ENCODE measurements at places on chromosomes 13 and 19.

GRCh38 chr13:108915095-108915633, 285.8 kb downstream of the MYO16 start:
- no peak for DNase-seq

DNA sequence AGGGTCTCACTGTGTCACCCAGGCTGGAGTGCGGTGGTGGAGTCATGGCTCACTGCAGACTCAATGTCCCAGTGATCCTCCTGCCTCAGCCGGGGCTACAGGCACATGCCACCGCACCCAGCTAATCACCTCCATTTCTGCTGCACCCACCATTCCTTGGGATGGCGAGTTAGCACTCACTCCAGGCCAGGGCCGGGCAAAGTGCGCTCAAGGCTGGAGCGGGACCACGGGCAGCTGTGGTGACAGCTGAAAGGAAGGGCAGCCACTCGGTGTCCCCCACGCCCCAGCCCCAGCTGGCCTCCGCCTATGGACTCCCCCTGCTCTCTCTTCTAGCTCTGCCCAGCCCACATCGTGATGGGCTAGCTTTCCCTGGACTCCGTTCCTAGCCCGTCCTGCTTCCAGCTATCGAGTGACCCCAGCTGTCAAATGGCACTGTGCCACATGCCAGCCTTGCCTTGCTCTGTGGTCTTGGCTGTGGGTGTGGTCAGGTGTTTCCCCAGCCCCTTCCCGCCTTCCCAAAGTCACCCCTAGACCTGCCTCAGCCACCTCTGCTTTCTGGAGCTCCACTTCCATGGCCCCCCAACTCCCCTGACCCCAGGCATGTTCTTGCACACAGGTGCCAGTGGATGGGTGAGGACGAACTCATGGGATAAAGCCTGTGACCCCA, 4.1 kb downstream of the MICOS13 start:
- no peak for DNase-seq

DNA sequence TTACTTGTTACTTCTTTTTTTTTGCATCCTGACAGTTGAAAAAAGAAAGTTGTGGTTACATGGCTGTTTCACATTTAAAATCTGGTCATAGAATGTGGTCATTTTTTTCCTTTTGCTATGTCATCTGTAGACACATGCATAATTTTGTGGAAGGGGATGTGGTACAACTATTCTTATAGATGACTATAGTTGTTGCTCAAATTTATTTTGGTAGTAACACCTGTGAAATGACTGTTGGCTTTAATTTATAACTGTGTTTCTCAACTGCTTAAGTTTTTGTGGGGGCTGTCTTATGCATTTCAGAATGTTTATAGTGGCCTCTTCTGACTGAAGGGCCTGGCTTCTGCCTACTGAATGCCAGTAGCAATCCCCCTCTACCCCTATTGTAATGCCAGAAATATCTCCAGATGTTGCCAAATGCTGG, 130.5 kb downstream of the PAN3 start:
- peak; percentile 19 for DNase-seq

GRCh38 chr19:40424637-40425449, 949 bp downstream of the SERTAD1 start:
- DNase-seq: no peak

DNA sequence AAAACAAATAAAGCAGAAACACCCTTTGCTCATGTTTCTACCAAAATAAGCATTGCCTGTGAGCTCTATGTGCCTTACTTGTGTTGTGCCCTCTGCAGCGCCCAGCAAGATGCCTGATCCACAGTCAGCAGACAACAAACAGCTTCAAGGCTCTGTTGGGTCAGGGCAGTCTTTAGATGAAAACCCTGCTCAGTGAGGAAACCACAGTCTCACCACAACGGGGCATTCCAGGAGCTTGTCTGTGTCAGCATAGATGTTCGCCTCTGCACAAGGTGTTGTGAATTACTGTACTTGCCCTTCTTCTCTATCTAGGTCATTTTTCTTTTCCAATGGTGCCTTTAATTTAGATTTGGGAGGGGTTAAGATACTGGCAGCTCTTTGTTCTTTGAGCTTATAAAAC, 251.9 kb downstream of the COL4A1 start:
- no peak for DNase-seq

DNA sequence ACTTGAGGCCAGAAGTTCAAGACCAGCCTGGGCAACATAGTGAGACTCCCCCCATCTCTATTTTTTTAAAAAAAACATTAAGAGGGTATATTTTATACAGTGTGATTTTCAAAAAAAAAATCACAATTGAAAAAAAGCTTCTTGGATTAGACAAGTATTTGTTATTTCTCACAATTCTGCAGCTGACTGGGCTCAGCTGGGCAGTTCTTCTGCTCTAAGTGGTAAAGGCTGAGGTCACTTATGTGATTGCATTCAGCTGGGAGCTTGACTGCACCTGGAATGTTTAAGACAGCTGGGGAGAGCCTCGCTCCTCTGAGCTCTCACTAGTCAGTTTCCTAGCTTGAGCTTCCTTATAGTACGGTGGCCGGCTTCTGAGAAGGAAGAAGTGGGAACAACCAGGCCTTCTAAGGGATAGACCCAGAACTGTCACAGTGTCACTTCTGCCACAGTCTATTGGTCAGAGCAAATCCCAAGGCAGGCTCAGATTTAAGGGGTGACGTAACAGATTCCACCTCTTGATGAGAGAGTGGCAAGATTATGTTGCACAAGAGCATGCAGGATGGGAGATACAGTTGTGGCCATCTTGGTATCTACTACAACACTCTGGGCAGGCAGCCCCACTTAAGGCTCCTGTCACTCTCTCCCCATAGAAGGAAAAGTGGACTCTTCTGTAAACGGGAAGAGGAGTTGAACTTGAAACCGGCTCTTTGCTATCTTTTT, 19.7 kb upstream of the IRGC start:
- no peak for DNase-seq

GRCh38 chr13:21619633-21620220, 15.8 kb upstream of the MICU2 start:
- no peak for DNase-seq

GRCh38 chr19:5244351-5244750, 96.3 kb downstream of the PTPRS start:
- no peak for DNase-seq

DNA sequence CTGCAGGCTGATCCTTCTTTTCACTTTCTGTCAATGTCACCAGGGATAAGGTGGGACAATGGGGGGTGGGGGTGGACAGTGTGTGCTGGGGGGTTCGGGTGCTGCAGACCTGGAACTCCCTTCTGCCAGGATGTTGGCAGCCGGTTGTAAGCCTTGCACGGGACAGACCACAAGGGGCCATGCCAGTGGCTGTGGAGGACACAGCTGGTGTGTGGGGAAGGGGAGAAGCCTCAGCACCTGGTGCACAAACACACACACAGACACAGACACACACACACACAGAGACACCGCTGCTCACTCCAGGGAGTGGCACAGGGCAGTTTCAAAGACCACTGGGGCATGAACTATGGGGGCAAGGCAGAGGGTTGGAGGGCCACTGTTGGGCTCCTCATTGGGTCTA, 3.6 kb downstream of the F2RL3 start:
- DNase-seq: no peak

- no peak for DNase-seq
Measured at GRCh38 chr19:52735734-52736133, 890 bp upstream of the ZNF611 start.

GRCh38 chr13:59424661-59425060, 739.1 kb downstream of the DIAPH3 start:
- no peak for DNase-seq

DNA sequence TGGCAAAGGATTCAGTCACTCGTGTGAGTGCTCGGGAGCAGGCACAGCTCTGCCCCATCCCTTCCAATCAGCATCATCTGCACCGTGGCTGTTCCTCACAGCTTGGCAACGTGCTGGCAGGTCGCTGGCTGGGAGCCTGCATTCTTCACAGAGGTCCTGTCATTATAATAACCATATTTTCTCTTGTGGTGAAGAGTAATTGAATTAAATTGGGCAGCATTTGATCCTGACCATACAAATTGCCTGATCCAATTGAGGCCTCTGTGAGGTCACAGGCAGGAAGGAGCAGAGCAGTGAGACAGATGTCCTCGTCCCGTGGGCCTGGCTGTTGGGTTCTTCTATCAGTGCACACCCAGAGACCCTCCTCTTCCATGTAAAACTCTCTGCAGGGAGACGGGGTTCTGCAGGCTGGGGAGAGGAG, 407.8 kb downstream of the COG6 start:
- no peak for DNase-seq

DNA sequence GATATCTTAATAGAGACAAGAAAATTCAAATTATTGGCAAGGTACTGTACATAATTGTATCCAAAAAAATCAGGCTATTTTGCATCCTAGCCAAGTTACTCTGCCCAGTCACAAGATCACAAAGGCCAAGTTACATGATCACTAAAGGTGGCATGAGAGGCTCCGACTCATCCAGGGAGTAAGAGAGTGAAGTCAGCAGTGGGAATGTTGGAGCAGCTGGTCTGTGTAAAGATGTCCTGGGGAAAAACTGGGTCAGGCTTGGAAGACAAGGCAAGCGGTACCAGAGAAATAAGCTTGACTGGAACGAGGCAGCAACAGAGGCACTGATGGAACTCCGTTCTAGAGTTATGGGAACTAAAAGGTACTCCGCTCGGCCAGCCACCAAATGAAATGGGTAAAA, 50.2 kb upstream of the PSG2 start:
- no peak for DNase-seq

GRCh38 chr13:34506796-34507195, 435.3 kb upstream of the NBEA start:
- DNase-seq: no peak

- no peak for DNase-seq
Measured at GRCh38 chr19:5803441-5803751, 1.5 kb upstream of the NRTN start.

DNA sequence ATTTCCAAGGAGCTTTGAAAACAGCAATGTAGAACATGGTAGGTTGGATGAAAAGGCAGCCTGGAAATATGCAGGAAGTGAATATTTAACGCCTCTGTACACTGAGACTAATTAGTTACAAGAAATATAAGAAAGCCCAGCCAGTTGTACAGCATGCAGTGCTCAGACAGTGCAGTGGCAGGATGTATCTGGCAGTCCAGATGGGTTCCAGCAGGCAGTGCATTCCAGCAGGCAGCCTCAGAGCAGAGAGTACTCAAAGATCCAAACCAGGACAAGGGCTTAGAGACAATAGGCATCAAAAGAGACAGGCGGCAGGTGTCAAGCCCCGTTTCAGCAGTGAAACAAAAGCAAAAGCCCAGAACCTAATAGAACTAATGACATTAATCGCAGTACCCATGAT, 2776.3 kb downstream of the PCDH9 start:
- DNase-seq: no peak

GRCh38 chr19:42461700-42462324, 19.1 kb upstream of the CXCL17 start:
- DNase-seq: no peak

DNA sequence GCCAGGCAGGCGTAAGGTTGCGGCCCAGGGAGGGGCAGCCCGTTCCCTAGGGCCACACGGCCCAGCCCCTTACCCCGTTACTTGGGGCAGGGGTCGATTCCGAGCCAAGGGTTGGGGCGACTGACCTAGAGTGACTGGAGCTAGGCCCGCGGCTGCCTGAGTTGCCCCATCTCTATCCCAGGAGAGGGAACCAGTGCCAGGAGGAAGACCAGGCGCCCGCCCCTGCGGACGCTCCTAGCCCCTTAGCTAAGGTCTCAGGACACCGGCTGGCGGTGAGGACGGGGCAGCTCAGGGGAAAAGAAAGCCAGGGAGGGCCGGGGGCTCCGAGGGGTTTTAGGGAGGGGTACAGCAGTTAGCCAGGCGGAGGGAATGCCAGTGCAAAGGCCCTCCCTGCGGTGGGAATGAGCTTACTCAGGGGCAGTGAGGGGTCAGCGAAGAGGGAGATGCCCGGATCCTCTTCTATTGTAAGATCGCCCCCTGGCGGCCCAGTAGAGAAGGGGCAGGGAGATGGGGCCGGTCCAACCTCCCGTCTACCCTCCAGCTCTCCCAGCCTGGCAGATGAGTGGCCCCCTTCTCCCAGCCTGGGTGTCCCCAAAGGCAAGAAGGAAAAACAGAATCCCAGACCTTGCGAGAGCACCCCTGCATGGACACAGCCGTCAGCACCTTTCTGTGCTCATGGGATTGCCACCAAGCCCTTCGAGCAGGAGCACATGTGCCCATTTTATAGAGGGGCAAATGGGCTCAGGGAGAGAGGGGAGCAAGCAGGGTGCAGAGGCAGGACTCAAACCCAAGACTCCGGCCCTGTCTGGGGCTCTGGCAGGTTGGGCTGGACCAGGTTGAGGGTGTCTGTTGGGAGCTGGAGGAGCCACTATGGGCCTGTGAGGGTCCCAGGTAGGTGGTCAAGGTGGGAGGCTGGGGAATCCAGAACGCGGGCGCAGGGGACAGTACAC, 16.3 kb downstream of the CILP2 start:
- peak; percentile 44 for DNase-seq

DNA sequence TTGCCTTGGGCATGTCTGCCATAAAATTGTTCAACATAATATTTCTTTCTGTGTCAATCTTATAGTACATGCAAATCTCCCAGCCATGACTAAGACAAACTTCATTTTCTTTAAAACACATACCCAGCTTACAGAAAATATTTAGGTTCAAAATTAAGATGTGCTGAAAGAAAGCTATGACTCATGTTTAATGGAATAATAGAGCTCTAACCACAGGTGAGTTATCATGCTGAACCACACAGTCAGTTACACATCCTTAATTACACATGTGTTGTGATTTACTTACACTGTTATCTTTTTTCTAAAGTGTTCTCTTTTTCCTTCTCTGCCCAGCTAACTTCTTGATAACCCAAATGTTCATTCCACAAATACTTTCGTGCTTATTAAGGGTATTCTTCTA, 1831.2 kb downstream of the OLFM4 start:
- DNase-seq: no peak

- DNase-seq: no peak
Measured at GRCh38 chr13:103772576-103772975, 706.4 kb upstream of the SLC10A2 start.
